Thyroid gland (tissue), 4 donors: ENCODE measurements at places on chromosomes 6 and 20. TPM values are rescaled to one million over a fixed set of nuclear protein-coding genes. Genes with fewer than 3 reads are reported as not detected.

GRCh38 chr6:36336779-36337241 lies at the start of gene BNIP5:
BNIP5 (minus strand) TSS chr6:36336888; CDS start chr6:36330690, 6,198 bp downstream.
- H3K27ac ChIP-seq, result no peak within 1 kb of the TSS
- peaks cover 6% of the 10 kb centered on the region for H3K4me1 ChIP-seq
- H3K27me3 ChIP-seq, result no peaks in the 10 kb centered on the region
- H3K36me3 ChIP-seq, result no peaks in the 10 kb centered on the region

The TRIM15 gene
- total RNA-seq, result not detected

The DDX43 gene
- total RNA-seq, result 2.1 TPM

The CST9L gene
- 1.1 TPM for total RNA-seq
